A549 treated with GW870086 at 1 μM for 4 hours (cell line): ENCODE measurements at places on chromosomes 7 and 10. TPM values are rescaled to one million over a fixed set of nuclear protein-coding genes. Genes with fewer than 3 reads are reported as not detected.

Gene TBXAS1
- total RNA-seq, result 9.7 to 15.9 TPM (median 14.3 TPM) in 5 replicates

Gene TOMM7
- 427 to 1,144 TPM (median 458 TPM) in 5 replicates for total RNA-seq

Gene LAMB4
- total RNA-seq, result 0.03 to 0.36 TPM (median 0.19 TPM) in 5 replicates

Gene FAM241B
- 16.7 to 19.2 TPM (median 17.2 TPM) in 5 replicates for total RNA-seq

Gene AGR3
- not detected in 5 replicates for total RNA-seq

Gene PGAM2
- total RNA-seq, result not detected in 5 replicates

Gene SPDYE2
- total RNA-seq, result not detected in 5 replicates

Gene FAM25G
- 1.3 to 2.7 TPM in 2 of 5 replicates, not detected in the others for total RNA-seq

Gene WDR86
- total RNA-seq, result 0.15 to 0.24 TPM in 2 of 5 replicates, not detected in the others

Gene KEL
- total RNA-seq, result not detected in 5 replicates

Gene ANKRD7
- 0.21 to 0.41 TPM (median 0.23 TPM) in 3 of 5 replicates, not detected in the others for total RNA-seq

Gene SPDYE9
- total RNA-seq, result not detected in 5 replicates

Gene CPVL
- 0.21 to 0.55 TPM (median 0.44 TPM) in 4 of 5 replicates, not detected in the other for total RNA-seq

Gene CYP51A1
- total RNA-seq, result 41.0 to 49.3 TPM (median 47.7 TPM) in 5 replicates

Gene ZKSCAN1
- total RNA-seq, result 6.8 to 10.2 TPM (median 9.1 TPM) in 5 replicates

Gene CD36
- 0.08 to 0.10 TPM in 2 of 5 replicates, not detected in the others for total RNA-seq

Gene SFRP4
- 2.6 to 4.1 TPM (median 3.8 TPM) in 5 replicates for total RNA-seq

Gene ADCY1
- total RNA-seq, result 1.7 to 2.4 TPM (median 2.0 TPM) in 5 replicates

Gene HTR7
- 0.09 to 0.15 TPM (median 0.13 TPM) in 4 of 5 replicates, not detected in the other for total RNA-seq

Gene PNLIP
- total RNA-seq, result not detected in 5 replicates

Gene CLCN1
- 0.03 to 0.08 TPM (median 0.03 TPM) in 3 of 5 replicates, not detected in the others for total RNA-seq

Gene METTL27
- 7.1 to 11.1 TPM (median 10.1 TPM) in 5 replicates for total RNA-seq
